Fibroblast of skin of back (primary cell): ENCODE measurements at places on chromosomes 11 and 22.

DNA sequence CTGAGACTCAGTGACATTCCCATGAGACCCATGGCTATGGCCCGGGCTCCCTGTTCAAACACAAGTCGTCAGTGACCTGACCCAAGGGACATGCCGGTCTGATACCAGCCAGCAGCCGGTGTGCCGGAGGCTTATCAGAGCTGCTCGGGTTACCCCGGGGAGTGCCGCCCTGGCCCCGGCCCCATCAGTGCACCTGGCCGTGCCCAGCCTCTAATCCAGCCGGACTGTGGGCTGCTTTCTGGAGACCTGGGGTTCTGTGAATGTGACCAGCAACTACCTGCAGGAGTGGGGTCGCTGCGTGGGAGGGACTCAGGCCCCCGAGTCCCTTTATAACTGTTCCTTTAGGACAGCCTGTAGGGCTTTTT, 52.7 kb downstream of the LINC01488 start:
- no peak for DNase-seq

- DNase-seq: no peak
These were observed 50.0 kb downstream of the DNAJC24 start for GRCh38 chr11:31419669-31420068.

DNA sequence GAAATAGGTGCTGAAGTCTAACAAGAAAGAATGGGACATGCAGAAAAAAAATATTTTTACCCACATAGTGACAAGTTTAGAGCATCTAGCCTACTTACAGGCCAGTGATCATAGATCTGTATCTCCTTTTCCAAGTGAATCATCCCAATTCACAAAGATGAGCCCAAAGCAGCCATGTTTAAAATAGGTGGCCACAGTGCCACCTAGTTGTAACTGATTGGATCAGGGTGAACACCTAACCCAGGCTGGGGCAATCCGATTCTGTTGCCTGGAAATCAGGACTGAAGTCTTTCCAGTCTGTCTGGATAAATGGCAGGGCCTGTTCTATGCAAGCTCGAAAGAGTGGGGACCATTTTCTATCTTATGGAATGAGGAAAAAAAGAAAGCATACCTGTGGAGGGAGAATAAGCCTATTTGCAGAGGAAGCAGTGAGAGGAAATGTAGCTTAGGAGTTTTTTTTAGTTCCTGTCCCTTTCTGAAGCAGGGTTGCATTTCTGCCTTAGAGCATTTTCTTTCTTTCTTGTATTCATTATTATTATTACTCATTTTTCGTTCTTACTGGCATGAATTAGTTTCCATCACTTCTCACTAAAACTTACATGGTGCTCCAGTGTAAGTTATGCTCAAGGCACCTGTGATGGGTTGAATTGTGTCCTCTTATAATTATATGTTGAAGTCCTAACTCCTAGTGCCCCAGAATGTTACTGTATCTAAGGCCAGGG, 113.2 kb upstream of the RAG2 start:
- DNase-seq: no peak

GRCh38 chr11:111502611-111503010, 9.6 kb downstream of the BTG4 start:
- DNase-seq: no peak

GRCh38 chr11:45795379-45795778, 9.6 kb upstream of the SLC35C1 start:
- DNase-seq: no peak

GRCh38 chr11:64100782-64101353, 65.0 kb downstream of the MACROD1 start:
- no peak for DNase-seq

GRCh38 chr22:35761037-35761436, 43.4 kb downstream of the APOL5 start:
- DNase-seq: peak; percentile 25

DNA sequence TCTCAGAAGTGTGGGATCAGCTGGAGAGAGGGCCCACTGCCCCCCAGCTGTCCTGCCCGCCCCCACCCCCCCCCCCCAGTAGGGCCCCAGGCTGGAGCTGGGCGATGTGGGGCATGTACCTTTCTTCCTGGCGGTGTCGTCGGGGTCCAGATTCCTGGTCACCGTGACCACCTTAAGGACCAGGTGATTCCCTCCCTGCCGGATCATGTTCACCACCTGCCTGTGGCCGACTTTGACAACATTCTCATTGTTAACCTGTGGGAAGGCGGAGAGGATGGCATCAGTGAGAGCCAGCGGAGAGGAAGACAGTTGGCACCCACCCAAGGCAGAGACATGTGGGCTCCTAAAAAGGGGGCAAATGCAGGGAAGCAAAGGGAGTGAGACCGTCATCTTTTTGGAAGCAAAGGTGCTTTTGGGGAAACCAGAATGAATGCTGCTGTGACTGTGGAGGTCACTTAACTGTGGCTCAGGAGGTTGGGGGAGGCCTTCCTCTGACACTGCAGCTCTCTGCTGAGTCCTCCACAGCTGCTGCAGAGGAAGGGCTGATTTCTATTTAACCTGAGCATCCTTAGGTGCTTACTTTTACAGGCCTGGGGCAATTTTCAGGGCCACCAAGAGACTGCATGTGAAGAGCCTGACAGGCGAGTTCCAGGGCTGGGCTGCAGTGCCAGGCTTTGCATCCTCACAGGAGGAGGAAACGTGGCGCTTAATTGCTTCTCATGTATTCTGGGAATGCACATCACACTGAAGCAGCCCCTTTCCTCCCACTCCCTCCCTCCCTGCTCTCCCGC, 104.5 kb downstream of the CTTN start:
- DNase-seq: no peak

GRCh38 chr11:30786256-30787110, 200.3 kb upstream of the MPPED2 start:
- DNase-seq: peak; percentile 39

- DNase-seq: peak; percentile 19
These were observed 942 bp upstream of the RPS6KA4 start for GRCh38 chr11:64357904-64358535.

DNA sequence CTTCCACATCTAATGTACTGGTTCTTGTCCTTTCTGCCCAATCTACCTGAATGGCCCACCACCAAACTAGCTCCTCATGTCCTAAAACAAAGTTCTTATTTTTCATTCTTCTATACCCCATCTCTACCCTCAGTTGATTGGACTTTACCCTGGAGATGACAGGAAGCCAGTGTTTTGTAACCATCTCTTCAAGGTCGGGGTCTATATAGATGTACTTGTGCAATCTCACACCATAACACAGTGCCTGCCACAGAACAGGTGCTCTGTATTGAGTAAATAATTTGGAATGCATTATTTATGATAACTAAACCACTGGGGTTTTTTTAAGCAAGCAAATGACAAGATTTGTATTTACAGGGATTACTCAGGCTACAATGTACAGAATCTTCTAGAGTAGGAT, 76.7 kb upstream of the FAM181B start:
- DNase-seq: no peak

GRCh38 chr11:67279589-67280340, 9.3 kb upstream of the ANKRD13D start:
- DNase-seq: no peak

- peak; percentile 69 for DNase-seq
These were observed 22.2 kb upstream of the UBASH3B start for GRCh38 chr11:122633219-122633829.

DNA sequence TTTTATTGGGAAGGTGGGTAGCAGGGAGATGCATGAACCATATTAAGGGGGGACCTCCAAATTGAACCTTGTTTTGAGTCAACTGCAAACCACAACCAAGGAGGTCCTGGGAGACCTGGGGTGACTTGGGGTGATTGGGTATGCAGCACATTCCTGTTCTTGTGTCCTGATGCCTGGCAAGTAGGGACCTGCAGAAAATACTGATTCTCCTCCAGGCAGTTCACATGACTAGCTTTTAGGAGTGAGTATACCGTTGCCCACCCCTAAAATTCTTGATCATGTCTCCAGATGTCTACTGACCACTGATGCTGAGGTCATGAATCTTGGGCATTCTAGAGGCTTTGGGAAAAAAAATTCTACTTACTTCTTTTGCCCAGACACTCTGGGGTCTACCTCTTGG, 6.3 kb downstream of the EHF start:
- no peak for DNase-seq

- DNase-seq: peak; percentile 87
These were observed 23.2 kb upstream of the ST3GAL4 start for GRCh38 chr11:126332221-126332711.

- DNase-seq: no peak
These were observed 234.2 kb downstream of the AASDHPPT start for GRCh38 chr11:106311531-106312230.

DNA sequence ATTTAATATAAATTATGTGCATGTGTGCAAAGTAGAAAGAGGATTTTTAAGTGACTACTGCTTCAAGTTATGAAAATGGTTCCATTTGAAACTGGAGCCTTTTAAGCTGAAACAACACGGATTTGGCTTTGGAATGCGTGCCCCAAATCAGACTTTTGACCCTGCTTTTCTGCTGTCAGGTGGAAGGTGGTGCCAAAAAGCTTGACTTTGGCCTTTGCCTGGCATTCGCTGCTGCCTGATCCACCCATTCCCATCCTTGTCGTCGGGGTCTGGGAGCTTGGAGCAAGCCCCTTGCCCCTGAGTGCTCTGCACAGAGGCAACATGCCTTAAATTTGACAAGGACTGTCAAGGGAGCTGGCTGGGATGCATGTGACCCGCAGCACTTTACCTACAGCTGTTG, 335.3 kb upstream of the SYN3 start:
- no peak for DNase-seq

DNA sequence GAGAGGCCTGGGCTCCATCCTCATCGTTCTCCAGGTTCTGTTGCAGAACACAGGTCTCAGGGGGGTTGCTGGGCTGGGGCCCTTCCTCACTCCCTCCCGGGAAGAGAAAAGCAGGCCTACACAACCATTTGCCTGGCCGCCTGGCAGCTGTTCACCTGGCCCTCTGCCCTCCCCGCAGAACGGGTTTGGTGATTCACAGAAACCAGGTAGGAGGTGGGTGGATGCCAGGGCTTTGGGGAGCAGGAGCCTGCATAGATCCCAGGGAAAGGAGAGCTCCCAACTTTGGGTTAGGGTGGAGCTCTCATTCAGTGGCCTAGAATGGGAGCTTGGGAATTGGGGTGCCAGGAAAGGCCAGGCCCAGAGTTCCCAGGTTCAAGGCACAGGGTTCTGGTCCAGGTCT, 995 bp downstream of the TMEM134 start:
- DNase-seq: no peak

DNA sequence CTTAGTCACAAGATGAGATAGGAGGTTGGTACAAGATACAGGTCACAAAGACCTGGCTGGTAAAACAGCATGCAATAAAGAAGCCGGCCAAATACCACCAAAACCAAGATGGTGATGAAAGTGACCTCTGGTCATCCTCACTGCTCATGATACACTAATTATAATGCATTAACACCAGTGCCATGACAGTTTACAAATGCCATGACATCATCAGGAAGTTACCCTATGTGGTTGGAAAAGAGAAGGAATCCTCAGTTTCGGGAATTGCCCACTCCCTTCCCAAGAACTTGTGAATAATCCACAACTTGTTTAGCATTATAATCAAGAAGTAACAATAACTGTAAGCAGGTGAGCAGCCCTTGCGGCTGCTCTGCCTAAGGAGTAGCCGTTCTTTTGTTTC, 408.5 kb upstream of the RAG2 start:
- DNase-seq: no peak

DNA sequence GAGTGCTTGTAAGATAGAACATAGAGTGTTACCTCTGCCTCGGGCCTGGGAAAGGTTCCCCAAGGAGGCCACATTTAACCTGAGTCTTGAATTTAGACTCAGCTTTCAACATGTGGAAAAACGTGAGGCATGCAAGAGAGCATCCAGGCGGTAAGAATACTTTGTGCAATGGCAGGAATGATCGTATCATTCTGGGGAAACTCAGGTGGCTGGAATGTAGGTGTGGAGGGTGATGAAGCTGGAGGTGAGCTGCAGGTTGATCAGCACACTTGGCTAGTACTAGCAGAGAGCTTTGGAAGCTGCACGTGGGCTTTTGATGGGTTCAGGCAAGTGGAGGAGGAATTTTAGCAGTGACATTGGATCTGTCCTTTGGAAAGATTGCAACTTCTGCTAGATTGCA, 270.3 kb upstream of the RAG2 start:
- DNase-seq: no peak

- DNase-seq: no peak
These were observed 33.4 kb downstream of the NAV2 start for GRCh38 chr11:19746086-19746485.

DNA sequence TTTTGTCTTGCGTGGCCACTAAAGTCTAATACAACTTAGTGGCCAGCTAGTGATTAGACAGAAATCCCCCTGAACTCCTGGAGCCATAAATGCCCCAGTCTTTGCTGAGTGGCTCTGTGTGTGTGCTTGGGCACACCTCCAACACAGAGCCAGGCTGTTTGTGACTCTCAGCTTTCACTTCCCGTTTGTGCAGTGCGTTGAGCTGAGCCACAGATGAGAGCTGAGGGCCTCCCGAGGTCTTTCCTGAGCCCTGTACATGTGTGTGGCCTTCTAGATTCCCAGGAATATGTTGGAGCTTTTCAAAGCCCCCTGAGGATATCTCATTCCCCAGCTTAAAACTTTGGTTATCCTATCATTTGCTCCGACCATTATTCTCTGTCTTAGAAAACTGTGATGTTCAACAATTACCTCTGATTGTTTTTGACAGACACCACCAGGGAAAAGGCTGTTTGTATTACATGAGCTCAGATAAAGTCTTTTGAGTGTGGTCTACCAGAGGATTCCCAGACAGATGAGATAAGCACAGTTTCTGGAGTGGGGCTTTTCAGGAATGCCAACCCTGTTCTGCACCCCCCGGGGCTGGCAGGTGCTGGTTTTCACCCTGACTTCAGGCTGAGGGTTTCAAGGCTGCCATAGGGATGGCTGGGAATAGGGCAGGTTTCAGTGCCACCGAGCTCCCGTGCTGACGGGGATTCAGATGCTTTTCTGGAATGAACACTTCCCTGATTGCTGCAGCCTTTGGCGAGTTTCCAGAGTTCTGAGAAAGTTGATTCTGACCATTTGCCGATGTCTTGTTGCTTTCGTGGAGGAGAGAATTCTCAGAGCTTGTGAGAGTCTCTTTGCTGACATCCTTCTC, 23.8 kb downstream of the IGHMBP2 start:
- no peak for DNase-seq

DNA sequence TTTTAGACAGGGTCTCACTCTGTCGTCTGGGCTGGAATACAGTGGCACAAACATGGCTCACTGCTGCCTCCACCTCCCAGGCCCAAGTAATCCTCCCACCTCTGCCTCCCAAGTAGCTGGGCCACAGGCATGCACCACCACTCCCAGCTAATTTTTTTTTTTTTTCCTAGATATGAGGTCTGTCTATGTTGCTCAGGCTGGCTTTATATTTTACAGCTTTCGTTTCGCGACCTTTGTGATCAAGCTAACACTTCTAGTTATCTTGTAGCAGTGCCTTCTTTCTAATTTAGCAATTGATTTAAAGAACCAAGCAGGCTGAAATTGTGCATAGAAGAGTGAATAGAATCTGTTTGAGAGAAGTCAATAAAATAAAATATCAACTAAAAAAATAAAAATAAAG, 11.3 kb downstream of the CKAP5 start:
- DNase-seq: no peak

DNA sequence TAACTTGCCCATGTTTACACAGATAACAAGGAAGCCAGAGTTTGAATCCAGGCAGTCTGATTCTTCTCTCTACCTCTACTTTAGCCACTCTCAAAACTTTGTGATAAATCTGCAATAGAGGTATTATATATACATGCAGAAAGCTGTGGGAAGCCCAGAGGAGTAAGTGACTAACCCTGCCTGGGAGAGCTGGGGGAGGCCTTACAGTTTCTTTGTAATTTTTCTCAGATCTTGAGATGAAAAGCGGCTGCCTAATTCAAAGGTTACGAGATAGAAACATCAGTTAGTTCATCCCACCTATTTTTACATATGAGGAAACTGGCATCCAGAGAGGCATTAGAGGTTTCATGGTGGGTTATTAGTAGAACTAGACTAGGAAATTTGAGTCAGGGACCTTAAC, 4.9 kb downstream of the STIM1 start:
- DNase-seq: no peak
